ENCODE measurements at places on chromosomes 1 and 21.

- ATAC-seq, result no peak
Measured at GRCh38 chr1:19921310-19921709, 2.1 kb downstream of the PLA2G2E start.

GRCh38 chr1:216688127-216688657, 35.0 kb downstream of the ESRRG start:
- no peak for ATAC-seq

- no peak for ATAC-seq
Measured at GRCh38 chr21:43771698-43772424, 4.2 kb downstream of the CSTB start.

DNA sequence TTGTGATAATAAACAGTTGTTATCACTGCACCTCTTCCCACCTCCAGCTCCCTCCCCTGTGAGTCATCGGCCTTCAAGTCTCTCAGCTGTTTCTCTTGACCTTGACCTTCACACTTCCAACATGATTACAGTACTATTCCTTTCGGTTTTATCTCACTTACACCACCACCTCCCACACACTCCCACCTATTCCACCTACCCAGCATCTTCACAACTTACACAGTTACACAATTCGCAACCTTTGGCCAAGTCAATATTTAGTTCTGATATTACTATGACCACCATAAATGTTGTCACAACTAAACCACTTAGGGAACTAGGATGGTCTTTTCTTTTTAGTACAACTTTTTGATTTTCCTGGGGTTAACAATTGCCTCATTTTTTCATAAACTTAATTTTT, 60.2 kb downstream of the RIPK4 start:
- no peak for ATAC-seq

GRCh38 chr1:21212126-21212525, 35.4 kb upstream of the EIF4G3 start:
- no peak for ATAC-seq

Data from stimulated activated memory B cell treated with anti-CD40 and anti-IgM and Interleukin-4, amounts not matched to agents 10 μg/mL and 1 μg/mL and 100 μg/mL, for 72 hours (primary cell).